ENCODE measurements at places on chromosomes 1 and 21.

DNA sequence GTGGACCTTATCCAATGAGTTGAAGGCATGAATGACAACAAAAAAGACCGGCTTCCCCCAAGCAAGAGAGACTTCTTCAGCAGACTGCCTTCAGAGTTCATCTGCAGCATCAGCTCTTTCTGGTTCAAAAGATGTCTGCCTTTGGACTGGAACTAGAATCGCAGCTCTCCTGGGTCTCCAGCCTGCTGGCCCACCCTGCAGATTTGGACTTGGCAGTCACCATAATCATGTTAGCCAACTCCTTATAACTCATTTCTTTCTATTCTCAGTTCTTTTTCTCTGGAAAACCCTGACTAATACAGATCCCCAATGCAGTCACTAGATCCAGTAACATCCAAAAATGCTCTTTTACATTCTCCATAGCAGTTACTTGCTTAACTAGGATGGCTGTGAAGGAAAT, 89.2 kb upstream of the MARK1 start:
- DNase-seq: no peak

DNA sequence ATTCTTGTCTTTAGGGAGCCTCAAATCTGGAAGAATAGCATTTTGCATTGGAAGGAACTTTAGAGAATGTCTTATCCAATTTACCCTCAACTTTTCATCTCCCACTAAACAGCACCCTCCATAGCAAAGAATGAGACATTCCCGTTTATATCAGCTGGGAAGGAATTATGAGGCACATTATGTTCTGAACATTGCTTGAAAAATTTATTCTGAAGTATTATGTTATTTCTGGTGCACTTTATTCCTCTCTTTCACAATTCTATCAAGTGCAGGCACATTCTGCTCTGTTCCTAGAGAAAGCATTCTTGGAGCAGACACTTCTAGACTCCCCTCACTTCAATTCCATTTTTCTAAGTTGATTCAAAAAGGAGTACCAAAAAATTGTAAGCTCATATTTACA, 147.9 kb downstream of the EDEM3 start:
- DNase-seq: no peak

DNA sequence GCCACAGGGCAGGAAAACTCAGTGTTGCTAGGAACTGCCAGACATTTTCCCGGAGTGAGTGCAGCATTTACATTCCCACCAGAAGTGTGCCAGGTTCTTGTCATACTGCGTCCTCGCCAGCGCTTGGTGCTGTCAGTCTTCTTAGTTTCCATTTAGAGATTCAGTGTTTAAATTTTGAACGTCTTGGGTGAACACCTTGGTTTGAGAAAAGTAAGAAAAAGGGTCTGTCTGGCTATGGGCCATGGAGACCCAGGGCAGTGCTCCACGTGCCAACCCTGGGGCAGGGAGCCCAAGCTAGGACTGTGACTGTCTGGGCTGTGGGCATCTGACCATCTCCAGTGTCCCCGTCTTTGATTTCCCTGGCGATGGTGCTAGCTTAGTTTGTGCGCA, 16.0 kb downstream of the IBA57 start:
- no peak for DNase-seq

DNA sequence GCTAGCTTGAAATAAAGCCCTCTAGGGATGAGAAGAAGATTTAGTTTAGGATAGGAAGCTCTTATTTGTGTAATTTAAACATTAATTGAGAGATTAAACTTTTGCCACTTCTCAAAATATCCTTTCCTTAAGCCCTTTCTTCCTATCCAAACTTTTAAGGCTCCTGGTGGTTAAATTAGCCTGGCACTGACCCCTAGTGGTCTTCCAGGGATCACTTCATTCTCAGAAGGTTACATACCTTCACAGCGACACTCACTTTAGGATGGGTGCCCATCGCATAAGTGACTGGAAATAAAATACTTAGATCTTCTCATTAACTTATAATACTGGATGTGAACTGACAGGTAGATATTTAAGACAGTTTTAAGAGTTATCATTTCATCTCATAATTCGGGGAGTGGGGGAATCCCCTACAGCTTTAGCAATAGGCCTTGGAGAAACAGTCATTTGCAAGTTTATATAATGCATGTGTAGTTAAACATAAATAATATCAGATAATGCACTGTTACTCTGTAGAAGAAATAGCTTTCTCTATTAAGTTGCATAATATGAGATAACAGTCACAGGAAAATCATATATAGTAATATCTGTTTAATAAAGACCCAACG, 7.4 kb downstream of the LHX9 start:
- DNase-seq: no peak

DNA sequence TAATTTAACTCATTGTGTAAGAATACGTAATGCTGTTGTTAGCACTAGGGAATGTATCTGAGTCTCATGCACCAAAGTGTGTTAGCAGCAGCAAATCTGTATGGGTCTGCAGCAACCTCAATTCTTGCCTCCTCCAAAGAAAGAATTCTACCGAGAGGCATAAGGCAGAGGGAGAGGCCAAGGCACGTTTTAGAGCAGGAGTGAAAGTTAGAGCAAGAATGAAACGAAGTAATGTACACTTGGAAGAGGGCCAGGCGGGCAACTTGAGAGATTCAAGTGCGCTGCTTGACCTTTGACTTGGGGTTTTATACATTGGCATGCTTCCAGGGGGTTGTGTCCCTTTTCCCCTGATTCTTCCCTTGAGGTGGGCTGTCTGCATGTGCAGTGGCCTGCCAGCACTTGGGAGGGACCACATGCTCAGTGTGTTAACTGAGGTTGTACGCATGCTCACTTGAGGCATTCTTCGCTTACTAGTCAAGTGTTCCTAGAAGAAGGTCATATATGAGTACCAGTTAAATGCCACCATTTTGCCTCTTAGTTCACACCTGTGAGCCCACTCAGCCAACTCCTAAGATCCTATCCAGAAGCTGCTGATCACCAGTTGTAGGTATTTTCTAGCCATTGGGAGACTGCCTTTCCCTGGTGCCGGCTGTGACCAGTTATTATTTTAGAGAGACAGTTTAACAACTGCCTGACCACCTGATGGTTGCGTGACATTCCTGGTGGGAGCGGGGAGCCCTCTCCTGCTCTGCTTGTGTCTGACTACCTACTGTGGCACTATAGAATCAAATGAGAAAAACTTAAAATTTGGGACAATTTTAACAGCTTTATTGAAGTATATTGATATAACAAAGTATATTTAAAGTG, 2.7 kb upstream of the CNN3 start:
- DNase-seq: no peak

DNA sequence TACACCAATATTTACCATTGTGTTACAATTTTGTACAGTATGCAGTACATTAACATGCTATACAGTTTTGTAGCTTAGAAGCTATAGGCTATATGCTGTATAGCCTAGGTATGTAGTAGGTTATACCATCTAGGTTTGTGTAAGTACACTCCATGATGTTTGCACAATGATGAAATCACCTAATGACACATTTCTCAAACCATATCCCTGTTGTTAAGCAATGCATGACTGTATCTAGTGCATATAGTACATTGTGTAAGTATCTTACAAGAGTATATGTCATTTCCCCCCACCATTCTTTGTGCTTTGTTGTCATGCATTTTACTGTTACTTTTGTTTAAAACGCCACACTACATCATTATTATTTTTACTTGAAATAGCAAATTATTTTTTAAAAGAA, 65.7 kb upstream of the RNF11 start:
- DNase-seq: no peak

- DNase-seq: no peak
These were observed 46.5 kb upstream of the LPGAT1 start for GRCh38 chr1:211876851-211877590.

DNA sequence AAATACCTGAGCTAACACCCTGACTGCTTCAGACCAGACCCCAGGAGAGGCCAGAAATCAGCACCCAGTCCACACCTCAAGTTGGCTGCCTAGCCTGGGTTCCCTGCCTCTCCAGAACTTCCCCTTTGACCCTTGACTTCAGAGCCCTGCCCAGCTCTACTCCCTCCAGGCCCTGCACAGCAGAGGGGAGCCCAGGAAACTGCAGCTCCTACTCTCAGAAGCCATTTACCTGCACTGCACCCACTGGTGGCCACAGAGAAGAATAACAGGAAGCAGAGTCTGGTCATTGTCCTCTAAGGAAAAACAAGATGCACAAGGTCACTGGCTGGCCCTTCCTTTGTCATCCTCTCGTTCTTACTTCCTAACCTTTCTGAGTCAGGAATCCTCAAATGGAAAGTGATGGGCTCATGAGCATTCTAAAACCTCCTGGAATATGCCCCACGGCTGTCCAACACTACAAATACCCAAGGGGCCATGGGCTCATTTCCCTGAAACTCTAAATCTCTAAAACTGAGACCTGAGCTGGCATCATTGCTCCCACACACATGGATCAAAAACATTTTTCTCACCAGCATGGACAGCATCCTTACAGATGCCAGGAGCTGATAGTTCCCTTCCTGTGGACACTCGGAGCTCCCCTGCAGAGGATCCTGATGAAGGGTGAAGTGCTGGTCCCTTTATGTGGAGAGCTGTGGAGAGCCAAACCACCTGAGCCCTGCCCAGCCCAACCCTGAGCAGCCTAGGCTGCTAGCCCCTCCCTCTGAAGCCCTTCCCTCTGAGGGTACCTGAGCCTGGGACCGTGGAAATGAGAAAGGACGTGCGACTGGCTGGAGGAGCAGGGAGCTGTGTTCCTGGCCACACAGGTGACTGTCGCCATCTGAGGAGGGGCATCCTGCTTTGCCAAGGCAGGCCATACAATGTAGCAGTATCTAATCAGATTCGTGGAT, at the start of gene ITLN2:
ITLN2 (minus strand) TSS at position 652 of the 947 bp plus-strand sequence; CDS start at position 584, 68 bp downstream.
- DNase-seq: no peak

DNA sequence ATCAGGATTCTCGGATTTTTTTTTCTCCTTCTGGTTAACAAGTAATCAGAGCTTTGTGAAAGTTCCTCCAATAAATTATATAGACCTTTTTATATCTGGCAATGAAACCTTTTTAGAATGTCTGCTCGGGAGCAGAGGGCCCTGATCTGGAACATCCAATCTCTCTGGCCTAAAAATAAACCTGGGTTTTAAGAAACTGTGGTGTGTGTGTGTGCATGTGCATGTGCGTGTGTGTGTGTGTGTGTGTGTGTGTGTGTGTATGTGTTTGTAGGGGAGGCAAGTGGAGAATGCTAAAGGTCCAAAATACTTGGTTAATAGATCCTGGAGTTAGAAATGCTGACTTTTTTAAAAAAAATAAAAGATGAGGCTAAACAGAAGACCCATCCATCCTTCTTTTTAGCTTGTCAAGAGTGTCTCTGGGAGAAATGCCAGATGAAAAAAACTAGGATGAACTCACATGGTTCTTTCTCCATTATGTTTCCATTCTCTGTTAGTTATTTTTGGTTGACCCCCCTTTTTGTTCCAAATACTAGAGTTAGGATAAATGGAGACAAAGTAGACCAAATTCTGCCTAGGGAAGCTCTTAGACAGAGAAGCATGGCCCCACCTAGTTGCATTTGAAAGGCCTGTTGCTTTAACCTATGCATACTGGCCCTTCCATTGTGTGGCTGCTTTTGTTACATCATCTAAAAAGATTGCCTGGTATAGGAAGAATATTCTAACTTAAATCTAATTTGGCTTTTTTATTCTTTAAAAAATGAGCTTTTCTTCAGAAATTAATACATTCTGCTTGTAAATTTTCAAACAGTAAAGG, 175.9 kb downstream of the PAPPA2 start:
- DNase-seq: no peak

GRCh38 chr1:94866164-94866807, 46.1 kb downstream of the SLC44A3 start:
- no peak for DNase-seq

DNA sequence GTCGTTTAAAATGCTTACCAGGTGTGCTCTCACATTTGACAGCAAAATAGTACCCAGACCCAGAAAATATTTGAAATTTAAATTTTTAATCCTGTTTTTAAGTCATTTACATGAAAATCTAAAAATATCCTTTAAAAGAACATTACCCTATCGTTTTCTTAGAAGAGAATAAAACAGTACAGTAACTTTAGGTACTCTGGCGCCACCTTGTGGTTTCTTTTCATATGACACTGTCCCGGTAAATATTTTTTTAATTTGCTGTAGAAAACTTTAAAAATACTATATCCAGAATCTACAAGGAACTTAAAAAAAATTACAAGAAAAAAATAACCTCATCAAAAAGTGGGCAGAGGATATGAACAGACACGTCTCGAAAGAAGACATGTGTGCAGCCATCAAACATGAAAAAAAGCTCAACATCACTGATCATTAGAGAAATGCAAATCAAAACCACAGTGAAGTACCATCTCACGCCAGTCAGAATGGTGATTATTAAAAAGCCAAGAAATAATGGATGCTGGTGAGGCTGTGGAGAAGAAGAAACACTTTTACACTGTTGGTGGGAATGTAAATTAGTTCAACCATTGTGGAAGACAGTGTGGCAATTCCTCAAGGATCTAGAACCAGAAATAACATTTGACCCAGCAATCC, 129.2 kb downstream of the RGS21 start:
- peak; percentile 12 for DNase-seq
